ENCODE measurements at places on chromosomes 6 and 20. TPM values are rescaled to one million over a fixed set of nuclear protein-coding genes. Genes with fewer than 3 reads are reported as not detected.

PAK5 gene
- total RNA-seq = 0.53 TPM

CRISP2 gene
- not detected for total RNA-seq

- H3K27ac ChIP-seq = no peak overlapping the region
- H3K27me3 ChIP-seq = peaks cover 32% of the 10 kb centered on the region
- DNase-seq = no peak
- H3K36me3 ChIP-seq = no peaks in the 10 kb centered on the region
- peaks cover 47% of the 10 kb centered on the region for H3K4me1 ChIP-seq
- peak overlapping the region; percentile 82 for H3K4me3 ChIP-seq
Observed at GRCh38 chr6:106085692-106085983, 498 bp upstream of the PRDM1 start.

DNA sequence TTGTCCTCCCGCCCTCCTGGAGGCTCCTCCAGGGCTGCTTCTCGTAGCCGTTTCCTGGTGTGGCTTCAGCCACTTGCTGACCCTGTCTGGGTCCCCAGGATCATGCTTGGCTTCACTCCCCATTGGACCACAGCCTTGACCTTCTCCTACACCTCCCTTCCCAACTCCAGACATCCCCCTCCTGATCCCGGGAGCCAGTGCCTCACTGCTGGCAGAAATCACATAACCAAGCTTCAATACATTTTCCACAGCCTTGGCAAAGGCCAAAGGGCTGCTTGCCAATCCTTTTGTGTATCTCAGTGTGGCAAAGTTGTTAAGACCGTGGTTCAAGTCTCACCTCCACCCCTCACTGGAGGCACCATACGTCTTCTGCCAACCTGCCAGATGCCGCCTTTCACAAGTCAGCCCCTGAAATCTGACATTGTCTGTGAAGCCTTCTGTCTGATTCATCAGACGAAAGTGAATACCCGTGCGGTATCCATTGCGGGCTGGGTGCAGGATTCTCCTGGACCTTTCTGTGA is 60.1 kb downstream of the PHACTR3 start:
- H3K27ac ChIP-seq = no peak overlapping the region
- H3K27me3 ChIP-seq = peaks cover 49% of the 10 kb centered on the region
- DNase-seq = no peak
- no peaks in the 10 kb centered on the region for H3K4me1 ChIP-seq

- no peaks in the 10 kb centered on the region for H3K27me3 ChIP-seq
- peaks cover 8% of the 10 kb centered on the region for H3K4me1 ChIP-seq
- no peak overlapping the region for H3K27ac ChIP-seq
- H3K36me3 ChIP-seq = peaks cover 9% of the 10 kb centered on the region
- no peak overlapping the region for H3K4me3 ChIP-seq
Observed at GRCh38 chr6:143050509-143050908, 10.2 kb upstream of the AIG1 start.

DNA sequence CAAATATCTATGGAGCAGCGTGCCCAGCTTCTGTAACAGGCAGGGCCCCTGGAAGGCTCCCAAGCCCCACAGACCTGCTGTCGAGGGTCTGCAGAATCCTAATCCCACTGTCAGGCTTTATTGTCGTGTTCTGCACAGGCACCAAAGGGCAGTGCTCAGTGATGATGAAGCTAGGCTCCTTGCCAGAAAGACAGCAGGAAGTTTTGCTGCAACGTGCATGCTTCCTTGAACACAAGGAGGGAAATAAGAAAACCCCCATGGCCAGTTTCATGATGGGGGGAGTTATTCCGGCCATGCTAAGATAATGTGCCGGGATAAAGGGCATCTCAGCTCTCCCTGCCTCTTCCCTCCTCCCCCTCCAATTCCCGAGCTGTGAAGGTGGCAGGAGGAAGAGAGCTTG is 109.4 kb upstream of the KCNG1 start:
- no peak overlapping the region for H3K27ac ChIP-seq
- no peak for DNase-seq
- H3K36me3 ChIP-seq = no peaks in the 10 kb centered on the region
- H3K4me1 ChIP-seq = no peaks in the 10 kb centered on the region
- H3K27me3 ChIP-seq = no peaks in the 10 kb centered on the region
- H3K4me3 ChIP-seq = no peak overlapping the region

DNA sequence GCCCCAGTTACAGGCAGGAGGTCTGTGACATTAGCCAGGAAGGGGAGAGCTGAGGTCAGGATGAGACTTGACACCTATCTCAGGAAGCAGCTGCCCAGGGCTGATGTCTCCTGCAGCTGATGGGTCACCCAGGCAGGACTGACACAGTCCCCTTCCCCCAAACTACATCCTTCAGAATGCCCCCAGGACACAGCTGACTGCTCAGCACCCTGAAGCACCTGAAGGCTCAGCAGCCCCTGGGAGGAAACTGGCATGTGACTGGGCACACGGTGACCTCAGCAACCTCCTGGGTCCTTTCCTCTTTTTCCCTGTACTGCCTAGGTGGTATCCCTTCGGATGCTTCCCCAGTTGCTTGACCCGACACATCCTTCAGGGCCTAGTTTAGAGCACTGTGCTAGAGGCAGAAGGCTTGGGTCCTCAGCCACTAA is 1.9 kb downstream of the SDC4 start:
- no peak overlapping the region for H3K27ac ChIP-seq
- H3K36me3 ChIP-seq = no peaks in the 10 kb centered on the region
- no peaks in the 10 kb centered on the region for H3K27me3 ChIP-seq
- peaks cover 63% of the 10 kb centered on the region for H3K4me1 ChIP-seq
- no peak for DNase-seq
- peak overlapping the region; percentile 89 for H3K4me3 ChIP-seq

- H3K36me3 ChIP-seq = peaks cover 30% of the 10 kb centered on the region
- H3K4me3 ChIP-seq = no peak overlapping the region
- H3K27ac ChIP-seq = no peak overlapping the region
- H3K27me3 ChIP-seq = peaks cover 40% of the 10 kb centered on the region
- H3K4me1 ChIP-seq = no peaks in the 10 kb centered on the region
Observed at GRCh38 chr6:41360314-41360685, 24.9 kb downstream of the NCR2 start.

TAGAP gene
- total RNA-seq = 0.27 TPM

GRCh38 chr6:129719692-129720091 is 9.7 kb upstream of the ARHGAP18 start:
- H3K27ac ChIP-seq = no peak overlapping the region
- H3K4me1 ChIP-seq = no peaks in the 10 kb centered on the region
- H3K4me3 ChIP-seq = no peak overlapping the region
- no peaks in the 10 kb centered on the region for H3K36me3 ChIP-seq

GRCh38 chr6:166236596-166236995 is 68.9 kb upstream of the TBXT start:
- H3K4me3 ChIP-seq = no peak overlapping the region
- H3K27me3 ChIP-seq = peaks cover 14% of the 10 kb centered on the region
- H3K27ac ChIP-seq = no peak overlapping the region
- H3K36me3 ChIP-seq = no peaks in the 10 kb centered on the region

DNA sequence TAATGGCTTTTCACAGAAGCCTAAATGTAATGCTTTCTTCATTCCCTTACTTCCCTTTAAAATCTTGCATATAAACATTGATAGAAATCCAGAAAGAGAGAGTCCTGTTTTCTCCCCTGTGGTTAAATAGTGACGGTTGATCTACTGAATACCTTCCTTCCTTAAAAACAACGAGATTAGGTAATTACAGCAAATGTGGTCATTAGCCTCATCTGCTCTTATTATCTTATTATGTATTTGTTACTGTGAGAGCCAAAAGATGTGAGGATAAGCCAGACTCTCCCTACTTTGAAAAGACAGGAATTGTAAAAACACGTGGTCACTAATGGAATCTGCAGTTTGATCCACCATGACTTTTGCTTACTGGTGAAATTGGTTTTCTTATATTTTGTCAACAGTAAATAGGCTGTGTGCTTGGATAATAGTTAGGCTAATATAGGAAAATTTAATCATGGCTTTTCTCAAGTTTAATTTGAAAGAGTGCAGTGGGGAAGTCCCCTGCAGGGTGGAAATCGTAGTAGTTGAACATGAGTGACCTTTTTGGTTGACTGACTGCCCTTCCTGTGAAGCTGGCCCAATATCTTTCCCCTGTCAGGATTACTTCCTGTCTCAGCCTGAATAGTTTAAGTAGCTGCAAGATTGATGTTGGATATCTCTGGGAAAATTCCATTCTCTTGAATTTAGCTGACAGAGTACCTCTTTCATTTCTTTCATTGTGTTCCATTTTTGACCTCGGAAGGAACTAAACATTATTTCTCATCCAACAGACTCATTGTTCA is 62.8 kb downstream of the JARID2 start:
- H3K27ac ChIP-seq = peak overlapping the region; percentile 57
- DNase-seq = no peak
- no peaks in the 10 kb centered on the region for H3K36me3 ChIP-seq
- peaks cover 88% of the 10 kb centered on the region for H3K4me1 ChIP-seq
- H3K4me3 ChIP-seq = no peak overlapping the region
- H3K27me3 ChIP-seq = no peaks in the 10 kb centered on the region

DNA sequence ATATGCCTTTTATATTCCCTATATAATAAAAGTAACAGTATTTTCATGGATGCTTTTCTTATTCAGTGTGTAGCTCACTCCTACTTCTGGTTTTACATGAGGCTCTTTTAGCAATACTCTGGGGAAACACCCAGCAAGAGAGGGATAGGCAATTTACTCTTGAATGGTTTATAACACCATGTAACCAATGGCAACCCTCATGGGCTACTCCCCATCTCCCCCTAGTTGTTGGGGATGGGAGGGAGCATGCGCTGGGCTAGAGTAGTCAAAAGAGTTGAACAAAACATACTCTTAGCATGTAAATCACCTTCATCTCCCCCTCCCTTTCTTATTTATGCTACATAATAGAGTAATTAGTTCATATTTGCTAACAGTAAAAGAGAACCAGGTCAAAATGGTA is 140.1 kb upstream of the LRFN2 start:
- peaks cover 25% of the 10 kb centered on the region for H3K4me1 ChIP-seq
- H3K27me3 ChIP-seq = no peaks in the 10 kb centered on the region
- H3K4me3 ChIP-seq = no peak overlapping the region
- no peaks in the 10 kb centered on the region for H3K36me3 ChIP-seq

PKIB gene
- total RNA-seq = 24.6 TPM

PACSIN1 gene
- total RNA-seq = 12.6 TPM

KCNK5 gene
- 41.8 TPM for total RNA-seq

DNA sequence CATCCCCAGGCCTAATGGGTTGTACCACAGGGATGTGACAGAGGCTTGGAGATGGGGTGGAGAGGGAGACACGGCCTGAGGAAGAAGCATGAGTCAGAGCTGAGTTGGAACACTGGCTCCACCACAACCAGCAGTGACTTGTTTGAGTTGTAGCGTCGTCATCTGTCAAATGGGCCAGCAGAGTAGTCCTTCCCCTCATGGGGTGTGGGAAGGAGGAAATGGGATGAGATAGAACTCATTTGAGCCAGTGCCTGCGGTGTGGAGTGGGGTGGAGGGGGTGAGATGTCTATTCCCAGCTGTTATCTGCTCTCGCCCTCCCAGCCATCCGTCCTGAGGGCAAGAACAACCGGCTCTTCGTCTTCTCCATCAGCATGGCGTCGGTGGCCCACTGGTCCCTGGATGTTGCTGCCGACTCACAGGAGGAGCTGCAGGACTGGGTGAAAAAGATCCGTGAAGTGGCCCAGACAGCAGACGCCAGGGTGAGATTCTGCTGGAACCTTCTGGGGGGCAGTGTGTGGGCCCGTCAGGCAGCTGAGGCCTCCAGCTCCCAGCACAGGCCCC is 32.5 kb downstream of the PLCG1 start:
- peak; percentile 6 for DNase-seq
- H3K4me3 ChIP-seq = no peak overlapping the region
- no peaks in the 10 kb centered on the region for H3K4me1 ChIP-seq
- no peaks in the 10 kb centered on the region for H3K27me3 ChIP-seq

DNA sequence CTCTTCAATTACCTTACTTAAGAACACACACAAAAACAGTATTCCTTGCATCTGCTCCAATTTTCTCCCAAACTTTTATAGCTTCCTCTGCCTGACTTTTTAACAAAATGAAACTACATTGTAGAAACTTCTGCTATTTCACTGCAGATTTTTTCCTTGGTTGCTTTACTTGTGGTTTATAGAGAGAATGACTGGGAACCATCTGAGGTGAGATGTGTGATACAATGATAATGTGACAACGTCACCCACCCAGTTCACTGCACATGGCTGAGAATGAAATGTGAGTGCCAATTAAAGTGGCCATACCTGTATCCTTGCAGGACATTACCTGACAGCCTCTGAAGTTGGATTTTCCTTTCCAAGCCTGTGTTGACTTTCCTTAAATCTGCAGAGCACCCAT is 258.4 kb downstream of the CD83 start:
- H3K27ac ChIP-seq = no peak overlapping the region
- H3K27me3 ChIP-seq = peaks cover 8% of the 10 kb centered on the region
- no peak overlapping the region for H3K4me3 ChIP-seq
- DNase-seq = no peak
- peaks cover 48% of the 10 kb centered on the region for H3K36me3 ChIP-seq
- H3K4me1 ChIP-seq = peaks cover 40% of the 10 kb centered on the region

DNA sequence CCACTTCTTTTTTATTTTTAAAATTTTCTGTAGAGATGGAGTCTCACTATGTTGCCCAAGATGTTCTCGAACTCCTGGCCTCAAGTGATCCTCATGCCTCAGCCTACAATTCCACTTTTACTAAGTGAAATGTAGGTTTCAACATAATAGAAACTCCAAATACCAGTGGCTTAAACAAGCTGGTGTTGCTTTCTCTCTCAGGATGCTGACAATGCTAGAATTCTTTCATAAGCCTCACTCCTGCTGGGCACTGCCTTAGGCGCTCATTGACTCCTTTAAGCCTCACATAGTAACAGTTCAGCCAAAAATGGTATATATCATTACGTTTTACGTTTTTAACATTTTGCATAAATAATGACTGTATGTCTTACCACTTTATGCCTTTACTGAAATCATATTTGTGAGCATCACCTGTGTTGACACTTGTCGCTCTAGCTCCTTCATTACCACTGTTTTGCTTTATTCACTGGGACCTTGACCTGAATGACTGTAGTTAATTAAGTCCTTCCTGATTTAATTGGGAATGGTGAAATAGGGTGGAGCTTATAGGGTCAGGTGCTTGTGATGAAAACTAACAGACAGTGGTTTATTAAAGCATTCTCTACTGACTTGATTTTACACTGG is 3.9 kb upstream of the CST9 start:
- no peaks in the 10 kb centered on the region for H3K36me3 ChIP-seq
- no peak overlapping the region for H3K27ac ChIP-seq
- H3K4me1 ChIP-seq = peaks cover 22% of the 10 kb centered on the region
- H3K4me3 ChIP-seq = no peak overlapping the region
- no peak for DNase-seq

DNA sequence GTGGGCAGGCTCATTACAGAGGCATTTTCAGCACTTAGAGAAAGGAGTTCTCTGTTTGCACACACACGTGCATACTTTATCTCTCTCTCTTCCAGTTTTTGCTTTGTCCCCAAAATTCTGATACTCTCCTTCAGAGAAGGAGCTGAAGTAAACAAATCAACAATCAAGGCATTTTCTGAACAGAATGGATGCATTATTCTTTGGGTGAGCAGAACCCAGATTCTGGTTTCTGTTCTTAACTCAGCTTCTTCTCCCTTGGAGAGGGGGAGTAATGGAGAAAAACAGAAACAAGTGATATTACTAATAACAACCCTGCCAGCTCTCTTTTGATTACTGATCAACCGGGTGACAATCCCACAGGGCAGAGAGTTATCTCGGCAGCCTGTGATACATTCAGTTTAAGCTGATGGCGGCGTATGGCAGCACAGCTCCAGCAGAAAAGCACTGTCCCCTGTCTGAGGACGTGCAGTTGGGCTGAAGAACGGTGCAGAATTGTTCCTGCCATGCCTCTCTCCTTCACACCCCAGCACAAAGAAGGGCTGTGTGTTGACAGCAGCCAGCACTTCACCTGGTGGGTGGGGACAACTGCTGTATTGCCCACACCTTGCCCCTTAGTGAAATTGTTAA is 47.3 kb upstream of the SASH1 start:
- H3K4me1 ChIP-seq = peaks cover 16% of the 10 kb centered on the region
- no peaks in the 10 kb centered on the region for H3K27me3 ChIP-seq
- DNase-seq = no peak

- H3K27me3 ChIP-seq = peaks cover 32% of the 10 kb centered on the region
- DNase-seq = no peak
- peaks cover 12% of the 10 kb centered on the region for H3K4me1 ChIP-seq
- H3K36me3 ChIP-seq = peaks cover 3% of the 10 kb centered on the region
- no peak overlapping the region for H3K4me3 ChIP-seq
Observed at GRCh38 chr20:60062431-60063047, 104.3 kb downstream of the CDH26 start.
